ENCODE measurements at places on chromosomes 11 and 22.
A peak's percentile ranks its signal among the peaks of the same experiment; 100 is the strongest.

DNA sequence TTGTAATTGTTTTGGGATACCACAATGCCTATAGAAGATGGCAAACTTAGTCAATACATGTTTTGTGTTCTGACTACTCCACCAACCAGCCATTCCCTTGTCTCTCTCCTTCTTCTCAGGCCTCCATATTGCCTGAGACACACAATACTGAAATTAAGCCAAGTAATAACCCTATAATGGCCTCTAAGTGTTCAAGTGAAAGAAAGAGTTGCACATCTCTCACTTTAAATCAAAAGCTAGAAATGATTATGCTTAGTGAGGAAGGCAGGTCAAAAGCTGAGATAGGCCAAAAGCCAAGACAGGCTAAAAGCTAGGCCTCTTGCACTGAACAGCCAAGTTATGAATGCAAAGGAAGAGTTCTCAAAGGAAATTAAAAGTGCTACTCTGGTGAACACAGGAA is 318.7 kb downstream of the TTC28 start:
- no peak for DNase-seq

GRCh38 chr22:30832407-30832987 is 136.1 kb downstream of the MORC2 start:
- peak; percentile 3 for DNase-seq

GRCh38 chr11:47161134-47161854 is 15.4 kb downstream of the ARFGAP2 start:
- DNase-seq: peak; percentile 86

GRCh38 chr11:12111549-12112520 is 1.4 kb downstream of the MICAL2 start:
- no peak for DNase-seq

DNA sequence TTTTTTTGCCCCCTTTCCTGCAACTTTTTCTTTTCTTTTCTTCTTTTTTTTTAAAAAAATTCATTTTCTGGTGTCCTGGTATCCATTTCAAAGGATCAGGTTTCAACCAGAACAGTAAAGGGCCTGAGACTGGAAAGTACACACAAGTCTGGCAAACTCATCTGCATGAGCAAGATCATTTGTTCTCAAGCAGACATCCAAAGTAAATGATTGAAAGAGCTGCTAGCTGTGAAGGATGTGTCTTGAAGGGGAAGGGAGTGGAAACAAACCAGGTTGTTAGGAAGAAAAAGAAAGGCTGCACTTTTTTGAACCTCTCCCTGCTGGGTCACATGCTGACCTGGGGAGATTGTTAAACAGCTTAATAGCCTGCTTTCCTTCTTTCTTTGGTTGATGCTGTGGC is 5.3 kb downstream of the YAP1 start:
- no peak for DNase-seq

GRCh38 chr11:30580573-30580972 is 5.6 kb downstream of the MPPED2 start:
- no peak for DNase-seq

DNA sequence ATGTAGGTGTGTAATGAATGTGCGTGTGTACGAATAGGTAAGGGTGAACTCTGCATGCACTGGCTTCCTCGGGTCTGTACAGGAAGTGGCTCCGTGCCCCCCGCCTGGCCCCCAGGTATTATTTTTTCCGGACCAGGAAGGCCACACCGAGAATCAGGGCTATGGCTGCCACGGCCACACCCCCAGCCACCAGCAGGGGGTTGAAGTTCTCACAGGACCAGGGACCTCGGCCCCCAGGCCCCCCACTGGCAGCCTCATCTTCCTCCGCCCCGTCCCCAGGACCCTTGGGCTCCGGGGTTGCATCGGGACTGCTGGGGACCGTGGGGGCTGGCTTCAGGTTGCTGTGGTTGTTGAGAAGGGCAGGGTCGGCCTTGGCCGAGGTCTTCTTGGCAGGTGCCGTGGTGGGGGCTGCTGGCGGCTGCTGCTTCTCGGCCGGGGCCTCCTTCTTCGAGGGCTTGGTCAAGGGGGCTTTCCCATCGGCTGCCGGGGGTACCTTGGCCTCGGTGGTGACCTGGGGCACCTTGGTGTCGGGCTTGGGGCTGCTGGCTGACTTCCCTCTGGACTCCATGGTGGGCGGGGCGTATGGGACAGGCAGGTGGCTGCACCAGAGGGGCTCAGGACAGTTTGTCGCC is 1.8 kb downstream of the CEND1 start:
- DNase-seq: no peak

DNA sequence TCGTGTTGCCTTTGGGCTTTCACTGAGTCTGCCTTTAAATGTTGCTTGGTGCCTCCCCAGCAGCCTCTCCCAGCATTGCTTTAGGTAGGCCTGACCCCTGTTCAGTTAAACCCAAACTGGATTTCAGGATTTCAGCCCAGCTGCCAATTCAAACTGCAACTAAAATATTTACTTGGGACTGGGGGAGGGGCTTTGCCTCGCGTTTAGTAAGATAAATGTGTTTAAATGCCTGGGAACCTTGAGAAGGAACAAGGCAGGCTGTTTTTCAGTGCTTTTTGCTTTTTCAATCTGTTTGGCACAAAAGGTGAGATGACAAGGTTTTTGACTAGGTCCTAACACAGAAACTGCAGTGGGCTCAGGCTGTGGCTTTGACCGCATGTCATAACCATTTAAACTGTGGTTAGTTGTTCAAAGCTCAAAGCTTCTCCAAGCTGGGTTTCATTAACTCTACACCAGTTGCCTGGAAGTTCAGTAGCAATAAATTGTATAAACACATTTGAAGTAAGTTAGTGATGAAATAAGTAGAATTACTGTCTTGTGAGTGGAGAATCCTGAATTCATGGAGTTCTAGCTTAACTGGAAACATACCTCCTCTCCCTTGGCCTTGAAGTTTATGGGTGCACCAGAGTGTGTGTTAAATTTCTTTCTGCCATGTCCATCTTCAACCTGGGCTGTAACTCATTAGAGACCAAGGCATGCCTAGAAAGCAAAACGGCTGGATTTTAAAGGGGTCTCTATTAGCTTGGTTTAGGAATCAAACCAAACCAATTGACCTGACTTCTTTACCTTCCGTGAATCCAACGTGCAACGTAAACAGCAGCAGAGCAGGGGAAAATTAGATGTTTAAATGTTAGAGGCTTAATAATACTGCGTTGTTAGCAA is 3.6 kb downstream of the PKNOX2 start:
- DNase-seq: no peak

- no peak for DNase-seq
Observed at GRCh38 chr22:21698430-21699329, 32.9 kb downstream of the PPIL2 start.

GRCh38 chr11:5197536-5197935 is 2.9 kb downstream of the OR51V1 start:
- no peak for DNase-seq

DNA sequence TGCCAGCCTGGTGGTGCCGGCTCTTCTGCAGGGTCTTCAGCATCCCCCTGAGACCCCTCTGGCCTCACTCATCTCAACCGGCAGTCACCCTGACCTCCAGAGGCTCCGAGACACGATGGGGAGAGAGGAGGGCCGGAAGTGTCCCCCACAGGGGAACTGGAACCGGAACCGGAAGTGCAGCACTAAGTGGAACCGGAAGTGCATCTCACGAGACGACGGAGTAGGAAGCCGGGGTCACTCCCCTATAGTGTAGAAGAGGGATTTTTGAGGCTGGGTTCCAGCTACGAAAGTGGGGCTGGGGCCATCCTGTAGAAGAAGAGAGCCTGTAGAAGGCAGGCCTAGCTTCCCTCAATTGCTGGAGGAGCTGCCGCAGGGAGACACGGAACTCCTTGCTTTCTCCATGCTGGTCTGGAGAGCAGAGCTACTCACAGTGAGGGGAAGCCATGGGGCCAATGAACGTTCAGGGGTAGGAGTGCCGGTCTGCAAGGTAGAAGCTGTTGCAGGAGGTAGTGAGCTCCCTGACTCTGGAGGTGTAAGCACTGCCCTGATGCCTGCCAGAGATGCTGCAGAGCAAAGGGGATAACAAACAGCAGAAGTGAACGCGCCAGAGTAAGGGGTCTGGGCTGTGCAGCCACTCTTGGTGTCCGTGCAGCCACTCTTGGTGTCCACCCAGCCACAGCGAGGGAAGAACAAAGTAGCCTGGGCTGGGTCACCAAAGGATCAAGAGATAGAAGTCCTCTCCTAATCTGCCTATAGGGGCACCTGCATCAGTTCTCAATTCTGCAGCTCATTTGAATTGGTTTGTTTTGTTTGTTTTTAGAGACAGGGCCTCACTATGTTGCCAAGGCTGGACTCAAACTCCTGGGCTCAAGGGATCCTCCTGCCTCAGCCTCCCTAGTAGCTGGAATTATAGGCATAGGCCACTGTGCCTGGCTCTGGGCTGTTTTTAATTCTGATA is 21.9 kb downstream of the SCUBE1 start:
- no peak for DNase-seq

DNA sequence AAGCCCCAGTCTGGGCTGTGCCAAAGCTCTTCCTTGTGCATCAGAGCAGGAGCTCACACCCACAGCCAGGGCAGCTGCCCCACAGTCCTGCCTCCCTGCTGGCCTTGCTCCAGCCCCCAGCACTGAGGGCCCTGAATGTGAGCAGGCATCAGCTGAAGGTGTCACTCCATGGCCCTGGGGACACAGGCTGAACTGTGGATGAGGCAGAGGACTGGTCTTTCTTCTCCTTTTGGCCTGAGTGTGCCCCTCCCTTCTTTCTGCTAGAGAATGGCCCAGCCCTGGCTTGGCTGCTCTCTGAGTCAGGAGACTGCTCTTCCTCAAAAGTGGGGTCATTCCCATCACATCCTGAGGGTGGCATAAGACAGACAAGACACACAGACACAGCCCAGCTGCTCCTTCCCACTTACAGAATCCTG is 16.2 kb downstream of the OTOG start:
- DNase-seq: peak; percentile 23

GRCh38 chr22:45804986-45805325 is 133.3 kb downstream of the ATXN10 start:
- no peak for DNase-seq

DNA sequence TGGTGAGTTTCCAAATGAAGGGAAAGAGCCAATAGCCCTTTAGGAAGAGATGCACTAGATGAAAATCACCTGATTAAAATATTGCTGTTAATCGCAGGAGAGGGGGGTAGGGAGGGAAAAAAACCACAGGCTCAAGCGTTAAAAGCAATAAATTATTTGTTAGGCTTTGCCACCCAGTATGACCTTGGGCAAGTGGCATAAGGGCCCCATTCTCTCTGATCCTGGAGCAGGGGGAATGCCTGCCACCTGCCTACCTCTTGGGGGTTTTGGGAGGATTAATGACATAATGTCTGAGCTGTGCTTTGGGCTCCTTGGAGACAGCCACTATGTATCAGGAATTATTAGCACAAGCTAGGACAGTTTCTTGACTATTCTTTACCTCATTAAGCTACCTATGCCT is 80.0 kb downstream of the ZNRF3 start:
- no peak for DNase-seq

GRCh38 chr22:46491946-46492345 is 45.5 kb downstream of the CELSR1 start:
- no peak for DNase-seq

- no peak for DNase-seq
Observed at GRCh38 chr11:133681901-133682300, 149.6 kb upstream of the OPCML start.

DNA sequence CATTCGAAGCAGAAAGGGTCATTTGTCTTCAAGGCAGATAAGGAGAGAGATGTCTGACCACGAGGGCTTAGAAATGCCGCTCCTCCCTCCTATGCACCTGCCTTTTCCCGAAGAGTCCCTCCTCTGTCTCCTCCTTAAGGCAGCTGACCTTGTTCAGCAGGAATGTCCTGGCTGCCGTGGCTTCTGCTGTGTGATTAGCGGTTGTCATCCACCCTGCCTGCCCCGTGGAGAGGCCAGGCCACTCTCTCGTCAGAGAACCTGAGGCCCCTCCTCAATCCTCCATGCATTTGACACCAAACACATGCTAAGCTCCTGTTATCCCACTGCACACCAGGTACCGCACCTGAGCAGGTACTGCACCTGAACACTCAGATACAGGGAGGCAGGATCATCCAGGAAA is 834.6 kb downstream of the TBC1D22A start:
- DNase-seq: no peak

DNA sequence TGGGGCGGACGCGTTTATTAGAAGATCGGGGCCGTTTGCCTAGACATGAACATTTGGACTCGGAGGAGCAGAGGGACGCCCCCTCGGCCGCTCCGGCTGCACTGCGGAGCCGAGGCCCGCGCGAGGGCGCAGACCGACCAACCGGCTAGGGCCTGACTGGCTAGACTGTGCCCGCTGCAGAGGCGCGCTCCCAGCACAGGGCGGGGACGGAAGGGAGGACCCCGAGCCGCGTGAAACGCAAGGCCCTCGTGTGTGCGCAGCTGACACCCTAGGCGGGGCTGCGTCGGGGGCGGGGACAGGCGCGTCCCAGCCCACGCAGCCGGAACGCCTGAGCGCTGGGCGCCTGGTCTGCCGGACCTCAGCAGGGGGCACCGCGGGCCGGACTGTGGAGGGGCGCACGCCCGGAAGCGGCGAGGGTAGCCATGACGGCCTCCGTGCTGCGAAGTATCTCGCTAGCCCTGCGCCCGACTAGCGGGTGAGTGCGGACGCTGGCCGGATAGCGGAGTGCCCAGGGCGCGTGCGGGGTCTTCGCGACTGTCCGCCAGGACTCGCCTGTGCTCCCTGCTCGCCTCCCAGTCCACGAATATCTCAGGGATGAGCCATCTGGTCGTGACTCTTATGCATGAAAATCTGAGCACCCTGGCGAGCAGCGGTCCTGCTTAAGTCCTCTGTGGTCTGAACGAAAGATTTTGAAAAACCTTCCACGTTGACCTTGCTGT is at the start of gene MRPL40:
Gene MRPL40 (plus strand): TSS at position 413 of the 719 bp plus-strand sequence. CDS start 10 bp downstream, at position 423.
- DNase-seq: peak; percentile 95

Data from HEK293T (cell line).